ENCODE measurements at places on chromosomes 2 and 18. TPM values are rescaled to one million over a fixed set of nuclear protein-coding genes. Genes with fewer than 3 reads are reported as not detected.

Gene GALNT3
- total RNA-seq, result 3.5 TPM

- no peak for DNase-seq
These were observed 413.6 kb downstream of the PTH2R start for GRCh38 chr2:208820014-208820688.

GRCh38 chr18:38009320-38009719 lies 443.7 kb upstream of the CELF4 start:
- no peak for DNase-seq

GRCh38 chr2:151623631-151624030 lies 110.6 kb downstream of the NEB start:
- DNase-seq, result no peak

DNA sequence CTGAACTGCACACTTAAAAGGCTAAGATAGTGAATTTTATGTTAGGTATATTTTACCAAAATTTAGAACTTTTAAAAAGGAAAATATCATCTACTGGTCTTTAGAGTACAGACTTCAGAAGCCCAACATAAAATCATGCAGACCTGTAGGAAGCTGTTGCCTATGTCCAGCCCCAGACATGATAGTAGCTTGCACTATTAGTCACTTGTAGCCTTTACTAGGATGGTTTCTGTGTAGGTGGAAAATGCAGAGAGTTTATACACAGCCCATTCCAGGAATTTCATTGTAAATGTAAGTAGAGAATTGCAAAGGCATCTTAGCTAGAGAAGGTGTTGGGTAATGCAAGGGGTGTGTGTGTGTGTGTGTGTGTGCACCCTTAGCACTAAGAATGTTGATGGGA lies 640.2 kb downstream of the RNF144A start:
- no peak for DNase-seq

All from naive thymus-derived CD4-positive, alpha-beta T cell (primary cell).